ENCODE measurements at places on chromosomes 2 and 18.

GRCh38 chr2:98608962-98609604, 694 bp downstream of the UNC50 start:
- DNase-seq, result no peak

DNA sequence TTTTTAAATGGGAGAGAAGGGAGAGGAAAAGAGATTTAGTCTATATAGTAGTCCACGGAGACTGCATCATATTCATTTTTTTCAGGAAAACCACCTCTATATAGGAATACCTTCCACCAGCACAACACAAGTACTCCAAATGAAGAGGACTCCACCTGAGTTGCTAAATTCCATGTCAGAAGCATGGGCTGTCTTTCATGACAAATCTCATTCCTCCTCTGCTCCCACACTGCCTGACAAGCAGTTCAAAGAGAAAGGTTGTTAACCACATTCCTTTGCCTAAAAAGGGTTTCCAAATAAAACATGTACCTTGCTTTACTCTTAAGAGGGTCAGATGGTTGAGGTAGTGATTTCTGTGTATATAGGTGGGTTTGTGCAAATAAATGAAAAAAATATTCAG, 122.0 kb downstream of the TMEFF2 start:
- no peak for DNase-seq

GRCh38 chr2:10889651-10890215, 22.0 kb upstream of the KCNF1 start:
- DNase-seq, result no peak

- no peak for DNase-seq
Measured at GRCh38 chr18:45671321-45671720, 52.7 kb upstream of the SLC14A1 start.

GRCh38 chr2:64284751-64285150, 140.5 kb upstream of the PELI1 start:
- DNase-seq, result no peak

GRCh38 chr2:115976916-115977315, 1534.5 kb downstream of the DPP10 start:
- no peak for DNase-seq

- peak; percentile 37 for DNase-seq
Measured at GRCh38 chr18:48735080-48735676, 196.3 kb downstream of the CTIF start.

GRCh38 chr2:181223234-181223633, 234.0 kb upstream of the ITGA4 start:
- no peak for DNase-seq

DNA sequence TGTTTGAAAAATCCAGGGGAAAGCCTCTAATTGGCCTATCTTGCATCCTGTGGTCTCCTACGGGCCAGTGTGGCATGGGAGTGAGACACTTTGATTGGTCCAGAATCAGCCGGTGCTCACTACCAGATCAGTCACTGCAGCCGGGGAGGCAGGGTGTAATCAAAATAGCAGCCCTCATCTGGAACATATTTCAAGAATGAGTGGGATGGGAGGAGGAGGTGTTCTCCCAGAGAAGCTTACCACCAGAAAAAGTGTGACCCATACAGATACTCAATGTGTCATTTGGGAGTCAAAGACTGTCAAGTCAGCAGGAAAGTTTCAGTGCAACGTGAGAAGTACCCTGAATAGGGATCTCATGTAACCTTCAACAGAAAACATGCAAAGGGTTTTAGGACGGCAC, 393.9 kb upstream of the SLC14A2 start:
- no peak for DNase-seq

- no peak for DNase-seq
Measured at GRCh38 chr2:170087413-170087793, 90.5 kb upstream of the MYO3B start.

GRCh38 chr2:99670768-99671734, 181.2 kb upstream of the REV1 start:
- no peak for DNase-seq

DNA sequence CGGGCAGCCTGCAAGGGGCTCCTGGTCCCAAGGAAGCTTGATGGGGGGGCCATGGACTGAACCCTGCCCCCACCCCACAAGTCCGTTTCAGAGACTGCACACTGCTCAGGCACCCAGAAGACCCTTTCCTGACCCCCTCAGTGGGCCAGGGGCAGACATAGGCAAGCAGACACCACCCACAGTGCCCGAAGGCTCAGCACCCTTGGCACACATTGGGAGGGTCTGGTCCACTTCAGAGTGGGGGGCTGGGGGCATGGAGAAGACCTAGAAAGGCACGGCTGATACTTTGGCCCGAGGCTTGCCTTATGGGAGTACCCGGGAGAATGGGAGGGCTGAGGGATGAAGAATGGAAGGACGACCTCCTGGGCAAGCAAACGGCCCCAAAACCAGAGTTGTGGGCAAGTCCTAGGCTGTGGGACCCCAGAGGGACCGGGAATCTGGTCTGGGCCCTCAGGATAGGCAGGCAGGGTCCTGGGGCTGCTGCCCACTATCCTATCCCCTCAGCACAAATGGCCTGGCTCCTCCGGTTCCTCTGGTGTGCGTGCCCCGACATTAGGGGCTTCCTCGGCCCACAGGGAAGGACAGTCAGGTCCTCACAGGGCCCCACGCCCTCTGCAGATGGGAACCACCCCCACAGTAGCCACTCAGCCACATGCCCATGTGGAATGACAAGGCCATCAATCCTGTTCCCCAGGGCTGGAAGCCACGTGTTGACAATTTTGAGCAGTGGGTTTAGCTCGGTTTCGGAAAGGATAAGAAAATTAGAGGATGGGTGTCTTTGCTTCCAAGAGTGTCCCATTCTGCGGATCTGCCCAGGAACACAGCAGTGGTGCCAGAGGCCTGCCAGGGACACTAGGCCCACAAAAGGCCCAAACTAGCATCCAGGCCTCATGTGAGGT, 15.0 kb upstream of the GPC1 start:
- no peak for DNase-seq

GRCh38 chr18:65755616-65756015, 4.8 kb downstream of the CDH7 start:
- DNase-seq, result no peak

GRCh38 chr2:54457323-54458023, 1.3 kb downstream of the SPTBN1 start:
- peak; percentile 34 for DNase-seq

DNA sequence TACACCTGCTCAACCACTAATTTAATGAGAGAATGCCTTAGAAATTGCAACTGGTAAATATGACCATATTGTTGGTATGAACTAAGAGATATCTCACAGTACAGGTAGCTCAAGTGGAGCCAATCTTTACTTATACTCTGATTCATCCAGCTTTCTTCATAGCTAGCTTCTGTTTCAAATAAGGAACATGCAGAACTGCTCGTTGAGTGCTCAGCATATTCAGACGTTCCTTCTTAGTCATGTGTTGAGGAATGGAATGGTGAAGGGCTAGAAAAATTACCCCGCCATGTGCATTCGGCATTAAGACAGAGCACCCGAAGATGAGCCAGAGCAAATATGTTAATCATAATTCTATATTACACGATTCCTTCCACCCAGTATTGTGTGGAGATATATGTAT, 144.0 kb upstream of the VRK2 start:
- no peak for DNase-seq

- DNase-seq, result no peak
Measured at GRCh38 chr2:127185093-127185492, 35.0 kb downstream of the CYP27C1 start.

DNA sequence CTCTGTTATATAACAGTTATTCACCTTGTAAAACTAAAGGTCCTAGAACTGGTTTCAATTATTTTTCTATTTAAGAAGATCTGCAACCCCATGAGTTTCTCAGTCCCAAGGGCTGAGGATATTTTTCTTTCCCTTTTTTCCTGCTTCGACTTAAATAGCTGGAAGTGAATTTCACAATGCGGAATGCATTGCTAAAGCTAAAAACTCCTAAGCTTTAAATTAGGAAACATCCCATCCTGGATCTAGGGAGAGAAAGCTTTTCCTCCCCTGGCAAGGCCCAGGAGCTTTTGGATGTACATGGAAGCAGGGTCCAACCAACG, 1.4 kb downstream of the RFX8 start:
- DNase-seq, result no peak

DNA sequence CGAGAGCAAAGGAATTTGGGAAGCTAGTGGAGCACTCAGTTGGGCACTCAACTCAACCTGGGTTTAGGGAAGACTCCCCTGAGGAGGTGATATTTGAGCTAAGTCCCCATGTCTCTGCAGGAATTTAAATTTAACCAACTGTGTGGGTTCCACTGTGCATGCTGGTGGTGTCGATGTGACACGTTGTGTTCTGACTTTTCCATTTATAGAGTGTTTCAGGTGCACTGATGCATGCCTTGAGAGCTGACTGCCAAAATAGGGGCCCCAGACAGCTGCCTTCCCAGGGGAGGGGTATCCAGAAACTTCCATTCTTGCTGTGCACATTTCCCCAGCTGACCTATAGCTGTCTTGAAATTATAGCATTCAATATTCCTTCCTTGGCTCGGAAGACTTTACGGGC, 63.7 kb upstream of the BCL2L11 start:
- DNase-seq, result no peak

- no peak for DNase-seq
Measured at GRCh38 chr2:20504174-20504573, 57.3 kb downstream of the RHOB start.

DNA sequence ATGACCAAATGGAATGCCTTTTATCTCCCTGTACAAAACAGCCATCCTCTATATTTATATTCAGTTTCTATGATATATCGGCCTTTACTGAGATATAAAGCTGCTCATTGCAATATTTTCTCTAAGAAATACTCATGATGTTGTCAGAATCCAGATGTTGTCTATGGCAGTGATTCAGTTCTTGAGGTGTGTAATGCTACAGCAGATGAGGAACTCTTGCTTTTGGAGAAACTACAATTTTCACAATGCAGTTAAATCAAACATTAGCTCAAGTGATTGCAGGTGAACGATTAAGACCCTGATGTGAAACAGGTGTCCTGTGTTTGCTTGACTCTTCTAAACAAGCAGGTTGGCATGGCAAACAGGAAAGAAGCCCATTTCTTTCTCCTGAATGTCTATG, 256.2 kb upstream of the CDH20 start:
- DNase-seq, result no peak

- DNase-seq, result no peak
Measured at GRCh38 chr18:24003903-24004640, 10.5 kb upstream of the TTC39C start.

DNA sequence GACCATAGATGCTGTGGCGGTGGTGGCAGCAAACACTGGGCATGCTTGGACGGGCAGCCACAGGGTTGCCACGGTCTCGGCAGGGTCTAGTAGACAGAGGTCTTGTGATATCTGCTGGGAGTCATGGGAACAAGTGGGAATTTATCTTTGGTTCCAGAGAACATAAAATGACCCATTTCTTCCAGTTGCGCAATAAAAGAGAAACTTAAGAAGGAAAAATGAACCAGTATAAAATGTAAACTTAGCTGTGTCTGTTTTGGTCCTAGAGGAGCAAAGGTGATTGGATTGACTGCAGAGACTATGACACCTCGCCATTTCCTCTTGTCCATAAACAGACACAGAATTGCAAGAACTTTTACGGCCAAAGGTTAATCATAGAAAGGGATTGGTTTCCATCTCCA, 132.6 kb upstream of the RBBP8 start:
- no peak for DNase-seq

GRCh38 chr2:76427452-76427851, 716.7 kb upstream of the GCFC2 start:
- DNase-seq, result no peak

- no peak for DNase-seq
Measured at GRCh38 chr2:207283356-207283755, 117.6 kb upstream of the KLF7 start.

GRCh38 chr2:203763241-203763937, 57.0 kb downstream of the CD28 start:
- DNase-seq, result no peak

GRCh38 chr18:13726232-13726971, at the start of the genes FAM210A and RNMT:
TSS of gene FAM210A (minus strand) at chr18:13726558. CDS start at chr18:13682077, 44,481 bp downstream.
TSS of gene RNMT (plus strand) at chr18:13726673. CDS start at chr18:13731518, 4,845 bp downstream.
- DNase-seq, result peak; percentile 78

DNA sequence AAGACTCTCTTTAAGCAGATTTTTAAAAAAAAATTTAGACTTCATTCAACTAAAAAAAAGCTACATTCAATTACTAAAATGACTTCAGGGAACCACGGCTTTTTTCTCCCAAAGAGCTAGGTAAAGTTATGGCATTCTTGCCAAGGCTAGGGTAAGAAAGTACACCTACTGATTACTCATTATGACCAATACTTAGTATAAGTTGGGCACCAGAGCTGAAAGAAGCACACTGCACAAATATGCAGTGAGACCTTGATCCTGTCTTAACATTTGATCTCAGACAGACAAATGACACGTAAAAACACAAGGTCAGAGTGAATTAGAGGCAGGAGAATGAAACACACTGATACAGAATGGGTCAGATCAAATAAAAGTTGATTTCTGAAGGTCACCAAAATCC, 88.7 kb downstream of the THADA start:
- no peak for DNase-seq

- no peak for DNase-seq
Measured at GRCh38 chr2:47004905-47005495, 89.4 kb upstream of the MCFD2 start.

DNA sequence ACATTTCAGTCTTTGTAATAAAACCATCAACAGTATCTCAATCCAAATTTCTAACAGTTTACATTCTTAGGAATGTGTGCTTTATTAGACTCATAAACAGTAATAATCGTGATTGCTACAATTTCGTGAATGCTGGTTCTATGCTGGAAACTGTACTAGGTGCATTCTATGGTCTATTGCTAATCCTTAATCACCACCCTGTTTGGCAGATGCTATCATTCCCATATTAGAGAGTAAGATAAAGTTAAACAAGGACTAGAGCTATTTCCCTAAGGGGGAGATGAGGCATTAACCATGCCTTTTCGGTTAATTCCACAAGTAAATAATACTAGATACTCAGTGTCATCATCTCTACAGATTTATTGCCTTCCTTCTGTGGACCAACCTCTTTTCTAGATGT, 244.0 kb downstream of the PAX3 start:
- DNase-seq, result no peak

DNA sequence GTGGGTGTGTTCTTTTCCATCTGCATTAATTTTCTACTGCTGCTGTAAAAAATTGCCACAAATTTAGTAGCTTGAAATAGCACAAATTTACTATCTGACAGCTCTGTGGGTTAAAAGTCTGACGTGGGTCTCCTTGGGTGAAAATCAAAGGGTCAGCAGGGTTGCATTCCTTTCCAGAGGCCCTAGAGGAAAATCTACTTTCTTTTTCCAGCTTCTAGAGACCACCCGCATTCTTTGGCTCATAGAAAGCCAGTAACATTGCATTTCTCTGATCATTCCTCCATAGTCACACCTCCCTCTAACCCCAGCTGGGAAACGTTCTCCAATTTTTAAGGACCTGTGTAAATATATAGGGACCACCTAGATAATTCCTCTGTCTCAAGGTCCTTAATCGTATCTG, 128.8 kb downstream of the ATL2 start:
- no peak for DNase-seq

- DNase-seq, result no peak
Measured at GRCh38 chr2:31888550-31888949, 122.3 kb downstream of the MEMO1 start.

DNA sequence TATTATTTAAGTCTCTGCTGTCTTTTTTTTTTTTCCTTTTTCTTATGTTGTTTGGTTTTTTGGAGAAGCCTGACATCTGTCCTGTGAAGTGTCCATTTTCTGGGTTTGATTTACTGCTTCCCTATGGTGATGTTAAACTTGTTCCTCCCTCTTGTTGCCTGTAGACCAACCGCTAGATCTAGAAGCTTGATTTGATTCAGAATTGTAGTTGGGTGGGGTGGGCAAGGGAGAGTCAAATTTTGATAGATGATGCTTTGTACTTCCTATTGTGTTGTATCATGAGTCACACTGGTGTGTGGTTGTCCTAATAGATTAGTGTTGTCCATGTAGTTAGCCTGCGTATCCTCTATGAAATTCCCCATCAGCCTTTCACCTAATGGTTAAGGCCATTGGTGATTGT, 35.4 kb downstream of the CAB39 start:
- no peak for DNase-seq

All from H54 (cell line).